ENCODE measurements at places on chromosomes 3 and 15. TPM values are rescaled to one million over a fixed set of nuclear protein-coding genes. Genes with fewer than 3 reads are reported as not detected.

GRCh38 chr3:125231895-125232294 is 19.3 kb upstream of the SLC12A8 start:
- DNase-seq = no peak
- H3K4me3 ChIP-seq = no peak overlapping the region
- H3K27ac ChIP-seq = no peak overlapping the region
- peaks cover 41% of the 10 kb centered on the region for H3K36me3 ChIP-seq
- no peaks in the 10 kb centered on the region for H3K27me3 ChIP-seq
- H3K4me1 ChIP-seq = no peaks in the 10 kb centered on the region

GRCh38 chr3:15796771-15797641 is 773 bp downstream of the ANKRD28 start:
- peak overlapping the region; percentile 75 for H3K4me3 ChIP-seq
- no peaks in the 10 kb centered on the region for H3K27me3 ChIP-seq
- peaks cover 2% of the 10 kb centered on the region for H3K36me3 ChIP-seq
- H3K27ac ChIP-seq = peak overlapping the region; percentile 76
- DNase-seq = no peak
- peaks cover 69% of the 10 kb centered on the region for H3K4me1 ChIP-seq

GRCh38 chr3:66464512-66464894 is 36.3 kb downstream of the LRIG1 start:
- DNase-seq = no peak
- no peak overlapping the region for H3K4me3 ChIP-seq
- no peaks in the 10 kb centered on the region for H3K27me3 ChIP-seq
- H3K36me3 ChIP-seq = peaks cover 21% of the 10 kb centered on the region

DNA sequence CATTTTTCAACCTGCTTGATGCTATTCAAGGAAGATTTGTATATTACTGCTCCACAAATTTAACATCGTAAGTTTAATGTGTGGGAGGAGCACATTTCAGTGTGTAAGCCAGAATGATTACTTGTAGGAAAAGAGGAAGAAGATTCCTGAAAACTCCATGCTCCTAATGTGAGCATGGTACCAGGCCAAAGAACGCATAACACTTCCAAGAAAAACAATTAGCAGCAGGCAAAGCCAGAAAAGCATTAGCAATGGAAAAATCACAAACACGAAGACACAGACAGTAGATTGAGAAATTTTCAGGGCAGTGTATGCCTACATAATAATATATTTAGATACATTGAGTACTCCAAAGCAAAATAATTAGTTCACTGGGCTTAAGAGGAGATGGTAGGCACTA is 96.6 kb upstream of the CBLB start:
- no peak overlapping the region for H3K4me3 ChIP-seq
- H3K4me1 ChIP-seq = no peaks in the 10 kb centered on the region
- H3K36me3 ChIP-seq = no peaks in the 10 kb centered on the region
- H3K27ac ChIP-seq = no peak overlapping the region
- H3K27me3 ChIP-seq = no peaks in the 10 kb centered on the region

DNA sequence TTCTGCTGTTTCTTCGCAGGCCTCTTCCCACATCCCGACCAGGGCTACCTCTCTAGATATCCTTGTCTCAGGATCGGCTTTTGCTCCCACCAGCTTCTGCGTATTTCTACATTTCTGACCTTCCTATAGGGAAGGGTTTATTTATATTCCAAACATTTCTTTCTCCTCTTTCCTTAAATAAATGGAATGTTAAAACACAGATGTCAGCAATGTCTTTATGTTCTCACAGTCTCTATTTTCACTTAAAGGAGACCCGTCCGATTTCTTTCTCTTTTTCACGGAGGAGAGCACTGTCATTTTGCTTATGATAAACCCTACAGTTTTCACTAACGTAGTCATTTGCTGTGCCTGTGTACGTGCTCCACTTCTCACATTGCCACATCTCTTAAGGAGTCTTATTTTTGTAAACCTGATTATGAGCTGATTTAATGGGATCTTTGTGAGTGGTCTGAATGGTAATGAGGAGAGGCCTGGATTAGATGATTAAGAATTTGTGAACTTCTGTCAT is 630 bp downstream of the KIF15 start:
- H3K27ac ChIP-seq = no peak overlapping the region
- peaks cover 10% of the 10 kb centered on the region for H3K4me1 ChIP-seq
- peaks cover 9% of the 10 kb centered on the region for H3K36me3 ChIP-seq
- peak; percentile 28 for DNase-seq

DNA sequence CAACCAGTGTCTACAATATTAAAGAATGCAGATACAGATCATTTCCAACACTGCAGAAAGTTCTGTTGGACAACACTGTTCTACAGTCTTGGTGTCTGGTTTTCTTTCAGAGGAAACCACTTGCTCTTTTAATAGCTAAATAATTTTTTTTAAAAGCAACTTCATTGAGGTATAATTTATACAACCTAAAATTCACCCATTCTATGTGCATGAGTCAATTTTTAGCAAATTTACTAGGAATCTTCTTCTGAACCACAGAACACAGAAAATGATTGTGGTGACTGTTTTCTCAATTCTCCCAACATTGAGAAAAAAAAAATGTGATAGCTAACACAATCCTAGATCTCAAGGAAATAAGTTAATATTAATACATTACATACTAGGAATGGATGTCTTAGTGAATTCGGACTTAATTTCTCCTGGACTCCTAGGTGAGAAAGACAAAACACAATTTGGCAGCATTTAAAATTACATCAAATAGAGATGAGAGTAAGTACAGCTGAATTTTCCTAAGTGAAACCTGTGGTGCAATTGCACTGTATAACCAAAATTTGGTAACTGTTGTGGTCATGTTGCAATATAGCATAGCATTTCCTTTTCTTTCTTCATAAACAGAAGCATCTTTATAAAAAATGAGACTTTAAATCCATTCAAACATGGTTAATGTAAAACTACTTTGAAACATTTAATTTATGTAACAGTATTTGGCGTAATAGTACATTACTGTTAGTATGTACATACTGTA is 15.3 kb upstream of the PLCL2 start:
- H3K27ac ChIP-seq = no peak overlapping the region
- H3K36me3 ChIP-seq = no peaks in the 10 kb centered on the region

- peaks cover 61% of the 10 kb centered on the region for H3K36me3 ChIP-seq
- H3K4me3 ChIP-seq = no peak overlapping the region
- H3K27ac ChIP-seq = no peak overlapping the region
- no peaks in the 10 kb centered on the region for H3K27me3 ChIP-seq
- peaks cover 22% of the 10 kb centered on the region for H3K4me1 ChIP-seq
- no peak for DNase-seq
These were observed 52.2 kb downstream of the CMTM6 start for GRCh38 chr3:32450426-32450825.

GRCh38 chr3:151199554-151200438 is 3.2 kb downstream of the GPR171 start:
- H3K36me3 ChIP-seq = peaks cover 4% of the 10 kb centered on the region
- H3K4me3 ChIP-seq = peak overlapping the region; percentile 79
- H3K27me3 ChIP-seq = no peaks in the 10 kb centered on the region
- no peak for DNase-seq
- H3K27ac ChIP-seq = peak overlapping the region; percentile 36

GRCh38 chr15:90915216-90915807 is 12.2 kb downstream of the MAN2A2 start:
- H3K4me1 ChIP-seq = no peaks in the 10 kb centered on the region
- no peak for DNase-seq
- H3K4me3 ChIP-seq = no peak overlapping the region
- no peak overlapping the region for H3K27ac ChIP-seq
- H3K27me3 ChIP-seq = no peaks in the 10 kb centered on the region
- H3K36me3 ChIP-seq = peaks cover 86% of the 10 kb centered on the region

The MESP1 gene
- total RNA-seq = 0.37 TPM

The POLQ gene
- 0.72 TPM for total RNA-seq

The SOX14 gene
- total RNA-seq = not detected

The GCNT3 gene
- total RNA-seq = not detected

The CHRNB4 gene
- total RNA-seq = not detected

Data from CD4-positive, CD25-positive, alpha-beta regulatory T cell (primary cell).